ENCODE measurements at places on chromosomes 3 and 15.
A peak's percentile ranks its signal among the peaks of the same experiment; 100 is the strongest.

DNA sequence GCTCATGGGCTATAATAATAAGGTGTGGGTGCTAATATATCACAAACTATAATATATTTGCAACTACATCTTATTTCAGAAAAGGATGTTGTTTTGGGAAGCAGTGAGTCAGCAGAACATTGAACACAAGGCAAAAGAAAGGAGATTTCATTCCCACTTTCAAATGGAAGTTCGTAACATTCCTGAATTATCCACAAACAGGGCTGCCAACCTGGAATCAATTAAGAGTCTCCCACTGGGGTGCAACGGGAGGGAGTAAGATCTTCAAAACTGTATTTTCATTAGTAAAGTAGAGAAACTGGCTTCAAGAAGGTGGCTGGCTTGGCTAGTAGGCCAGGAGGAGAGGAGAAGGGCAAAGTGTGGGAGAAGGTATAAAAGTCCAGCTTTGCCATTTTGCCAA, 479.6 kb downstream of the CNTN3 start:
- DNase-seq = no peak

DNA sequence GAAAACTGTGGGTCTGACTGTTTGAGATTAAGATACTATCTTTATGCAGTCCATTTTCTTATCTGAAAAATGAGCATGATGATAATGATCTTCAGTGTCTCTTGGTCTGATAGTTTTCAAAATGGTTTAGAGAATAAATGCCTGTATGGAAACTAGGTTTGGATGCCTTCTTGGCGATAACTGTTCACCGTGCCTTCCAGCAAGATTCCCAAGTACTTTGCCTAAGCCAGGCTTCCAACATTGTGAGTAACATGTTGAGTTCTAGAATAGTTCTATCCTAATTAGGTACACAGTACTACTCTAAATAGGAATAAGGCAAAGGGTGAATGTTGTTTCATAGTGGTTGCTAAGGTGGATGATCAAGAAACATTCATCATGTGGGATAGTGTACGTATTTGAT, 940.2 kb downstream of the MCTP2 start:
- no peak for DNase-seq

GRCh38 chr3:49461443-49462171, 8.5 kb upstream of the DAG1 start:
- DNase-seq = no peak

- DNase-seq = peak; percentile 29
These were observed 5.3 kb downstream of the KNG1 start for GRCh38 chr3:186722457-186722856.

DNA sequence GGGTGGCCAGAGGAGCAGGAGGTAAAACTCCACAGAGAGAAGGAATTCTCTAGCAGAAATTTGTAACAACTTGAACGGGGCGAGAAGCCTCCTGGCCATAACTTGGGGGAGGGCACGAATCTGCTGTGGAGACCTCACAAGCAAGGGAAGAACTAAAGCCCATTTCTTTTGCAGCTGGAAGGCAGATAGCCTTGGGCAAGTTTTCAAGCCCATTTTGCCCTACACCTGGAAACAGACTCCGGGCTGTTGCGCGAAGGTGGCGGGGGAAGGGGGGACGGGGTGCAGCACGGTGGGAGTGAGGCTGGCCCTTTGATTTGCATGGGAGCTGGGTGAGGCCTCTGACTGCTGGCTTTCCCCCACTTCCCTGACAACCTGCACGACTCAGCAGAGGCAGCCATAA, 168.8 kb downstream of the MEGF11 start:
- DNase-seq = no peak

GRCh38 chr3:114746502-114746901, 400.6 kb downstream of the ZBTB20 start:
- no peak for DNase-seq

GRCh38 chr3:173841334-173841733, 443.8 kb downstream of the NLGN1 start:
- DNase-seq = no peak

DNA sequence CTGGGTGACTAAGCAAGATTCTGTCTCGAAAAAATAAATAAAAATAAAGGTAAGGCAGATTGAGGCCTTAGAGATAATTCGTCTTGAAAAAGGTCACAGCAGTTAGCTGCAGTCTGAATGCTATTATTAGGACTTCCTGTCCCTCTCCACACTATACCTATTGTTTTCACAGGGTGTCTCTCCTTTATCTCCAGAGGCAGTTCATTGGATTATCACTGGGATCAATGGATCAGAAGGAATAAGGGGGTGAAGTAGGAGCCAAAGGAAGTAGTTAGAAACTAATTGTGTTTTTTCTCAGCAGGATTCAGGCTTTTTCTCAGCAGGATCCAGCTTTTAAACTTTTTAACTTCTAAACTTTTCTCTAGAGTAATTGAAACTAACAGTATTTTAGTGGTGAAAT, 326.9 kb downstream of the IL5RA start:
- DNase-seq = no peak

GRCh38 chr3:59884409-59884808, 834.6 kb upstream of the CFAP20DC start:
- DNase-seq = no peak

DNA sequence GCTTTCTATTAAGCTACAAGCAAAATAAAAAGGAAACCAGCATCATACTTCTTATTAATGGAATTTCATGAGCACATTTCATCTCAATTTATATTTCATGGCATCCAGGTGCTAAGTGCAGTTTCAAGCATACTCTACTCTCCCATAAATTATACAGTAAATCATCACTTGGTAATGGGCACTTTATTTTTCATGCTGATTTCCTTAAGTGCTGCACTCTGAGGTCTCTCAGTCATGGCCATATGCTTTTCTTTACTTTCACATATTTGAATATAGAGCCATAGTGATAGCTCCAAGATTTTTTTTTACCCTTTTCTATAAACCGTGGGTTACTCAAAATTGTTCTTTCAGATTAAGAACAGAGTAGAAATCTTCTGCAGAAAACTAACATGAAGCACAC, 1505.7 kb upstream of the CADM2 start:
- DNase-seq = no peak

GRCh38 chr15:49042165-49042564, 4.1 kb downstream of the SECISBP2L start:
- DNase-seq = no peak

DNA sequence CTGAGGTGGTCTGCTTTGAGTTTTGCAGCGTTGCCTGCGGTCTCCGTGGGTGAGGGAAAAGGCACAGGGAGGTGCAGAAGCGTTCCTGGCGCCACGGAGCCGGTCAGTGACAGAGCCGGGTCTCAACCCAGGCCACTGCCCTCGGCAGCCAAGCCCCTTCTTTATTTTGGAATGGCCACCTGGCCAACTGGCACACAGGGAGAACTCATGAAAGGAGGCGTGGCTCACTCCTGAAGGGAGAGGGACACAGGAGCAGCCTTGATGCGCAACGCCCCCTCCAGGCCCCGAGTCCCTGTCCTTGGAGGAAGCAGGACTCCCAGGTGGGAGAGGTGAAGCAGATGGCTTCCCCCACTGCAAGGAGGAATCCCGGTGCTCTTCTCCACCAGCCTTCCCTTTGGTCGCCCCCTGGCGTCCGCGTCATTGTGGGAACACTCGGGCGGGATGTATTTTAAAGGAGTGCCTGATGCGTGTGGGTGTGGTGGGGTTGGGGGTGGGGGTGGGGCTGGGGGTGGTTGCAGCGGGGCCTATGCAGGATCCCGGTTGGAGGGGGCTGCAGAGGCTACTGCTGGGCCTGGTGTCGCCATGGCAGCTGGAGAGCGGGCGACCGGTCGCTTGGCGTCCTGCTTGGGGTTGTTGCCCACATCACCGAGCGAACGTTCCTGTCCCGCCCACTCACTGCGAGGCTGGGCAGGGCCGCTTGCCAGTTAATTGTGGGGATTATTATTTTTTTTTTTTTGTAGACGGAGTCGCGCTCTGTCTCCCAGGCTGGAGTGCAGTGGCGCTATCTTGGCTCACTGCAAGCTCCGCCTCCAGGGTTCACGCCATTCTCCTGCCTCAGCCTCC, 32.6 kb downstream of the APBA2 start:
- DNase-seq = no peak

DNA sequence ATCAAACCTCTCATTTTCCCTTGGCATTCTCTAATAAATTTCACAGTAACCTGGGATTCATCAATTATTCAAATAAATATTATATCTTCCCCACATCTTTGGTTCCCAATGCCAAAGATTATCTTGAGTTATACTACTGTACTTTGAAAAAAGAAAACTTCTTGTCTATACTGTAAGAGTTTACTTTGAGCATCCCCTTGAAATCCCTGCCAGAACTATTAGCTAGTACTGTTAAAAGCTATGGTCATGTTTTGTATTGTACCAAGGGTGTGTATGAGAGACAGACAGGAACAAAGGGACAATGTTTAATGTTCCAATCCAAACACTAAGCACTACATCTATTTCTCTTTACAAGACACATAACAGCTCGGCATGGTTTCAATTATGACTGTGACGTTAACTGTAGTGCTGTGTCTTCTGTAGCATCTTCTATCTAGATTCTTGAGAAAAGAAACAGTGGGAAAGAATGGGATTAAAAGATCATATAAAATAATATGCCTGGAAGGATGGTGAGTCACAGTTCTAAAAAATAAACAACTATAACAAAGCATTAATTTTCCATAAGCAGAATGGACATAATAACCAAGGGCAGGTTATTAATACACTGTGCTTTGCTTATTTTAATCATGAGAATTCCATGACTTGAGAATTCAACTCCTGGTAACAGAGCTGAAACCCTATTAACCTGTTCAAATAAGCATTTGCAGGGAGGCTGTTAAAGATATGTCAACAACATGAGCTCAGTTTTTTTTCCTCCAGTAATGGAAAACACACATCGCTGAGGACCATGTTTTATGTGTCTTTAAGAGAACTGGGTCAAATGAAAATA, 71.1 kb downstream of the ALDH1A2 start:
- no peak for DNase-seq
